Activated effector memory CD4-positive, alpha-beta T cell treated with Interleukin-2 at 50 U/mL for 16 hours (primary cell): ENCODE measurements at places on chromosomes 1 and 21.

DNA sequence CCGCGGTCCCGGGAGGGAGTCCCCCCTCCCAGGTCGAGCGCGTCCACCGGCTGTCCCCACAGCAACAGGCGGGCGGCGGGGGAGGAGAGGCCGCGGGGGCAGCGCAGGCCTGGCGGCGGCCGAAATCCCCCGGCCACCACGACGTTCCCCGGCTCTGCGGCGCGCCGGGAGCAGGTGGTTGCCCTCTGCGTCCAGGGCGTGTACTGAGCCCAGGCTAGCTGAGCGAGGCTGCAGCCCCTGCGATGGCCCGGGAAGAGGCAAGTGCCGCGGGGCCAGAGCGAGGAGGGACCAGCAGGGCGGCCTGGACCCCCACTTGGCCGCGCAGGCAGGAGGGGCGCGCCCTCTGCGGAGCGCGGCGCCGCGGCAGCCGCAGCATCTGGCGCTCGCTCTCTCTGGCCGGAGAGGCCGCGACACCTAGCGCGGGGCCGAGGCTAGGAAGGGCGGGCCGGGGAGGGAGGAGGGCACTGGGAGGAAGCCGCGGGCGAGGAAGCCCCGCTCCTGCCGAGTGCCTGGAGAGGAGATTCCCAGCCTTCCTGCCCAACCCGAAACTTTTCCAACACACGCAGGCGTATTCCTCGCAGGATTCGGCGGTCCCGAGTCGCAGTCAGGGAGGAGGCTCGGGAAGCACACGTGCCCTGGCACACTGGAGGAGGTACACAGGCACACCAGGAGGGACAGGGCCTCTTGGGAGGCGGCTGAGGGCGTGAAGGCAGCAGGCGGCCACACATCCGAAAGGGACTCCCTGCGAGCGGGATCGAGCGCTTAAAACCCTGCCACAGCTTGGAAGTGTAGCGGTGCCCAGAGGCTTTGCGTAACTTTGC lies 4.9 kb upstream of the PROX1 start:
- no peak for DNase-seq

DNA sequence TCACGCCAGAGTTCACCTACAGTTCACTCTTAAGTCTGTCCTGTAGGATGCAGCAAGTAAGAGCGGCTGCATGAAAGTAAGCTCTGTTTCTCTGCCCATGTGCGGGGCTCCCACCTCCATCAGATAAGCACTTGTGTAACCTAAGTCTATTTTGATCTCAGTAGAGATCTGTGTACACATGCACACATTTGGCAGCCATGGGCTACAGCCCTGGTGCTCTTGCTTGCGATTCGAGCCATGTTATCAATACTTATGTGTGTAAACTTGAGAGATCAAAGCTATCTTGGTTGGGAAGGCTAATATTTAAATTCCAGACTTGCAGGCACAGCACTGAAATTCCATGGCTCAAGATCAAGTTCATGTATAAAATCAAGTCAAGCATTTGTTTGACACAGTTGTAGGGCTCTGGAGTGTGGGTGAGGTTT lies 244.7 kb upstream of the FGGY start:
- DNase-seq: no peak

- DNase-seq: no peak
Measured at GRCh38 chr1:178192686-178193085, 98.8 kb downstream of the RASAL2 start.

DNA sequence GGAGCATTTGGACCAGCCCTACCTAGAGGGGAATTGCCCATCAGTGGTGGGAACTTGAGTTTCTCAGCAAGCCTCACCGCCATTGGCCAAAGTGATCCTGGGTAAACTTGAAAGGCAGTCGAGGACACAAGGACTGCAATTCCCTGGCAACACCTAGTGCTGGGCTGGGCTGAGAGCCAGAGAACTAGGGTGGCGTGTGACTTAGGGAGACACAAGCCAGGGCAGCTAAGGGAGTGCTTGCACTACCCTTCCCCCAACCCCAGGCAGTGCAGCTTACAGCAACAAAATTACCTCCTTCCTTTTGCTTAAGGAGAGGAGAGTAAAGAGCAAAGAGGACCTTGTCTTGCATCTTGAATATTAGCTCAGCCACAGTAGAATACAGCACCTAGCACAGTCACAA lies 176.9 kb upstream of the PRMT6 start:
- no peak for DNase-seq

DNA sequence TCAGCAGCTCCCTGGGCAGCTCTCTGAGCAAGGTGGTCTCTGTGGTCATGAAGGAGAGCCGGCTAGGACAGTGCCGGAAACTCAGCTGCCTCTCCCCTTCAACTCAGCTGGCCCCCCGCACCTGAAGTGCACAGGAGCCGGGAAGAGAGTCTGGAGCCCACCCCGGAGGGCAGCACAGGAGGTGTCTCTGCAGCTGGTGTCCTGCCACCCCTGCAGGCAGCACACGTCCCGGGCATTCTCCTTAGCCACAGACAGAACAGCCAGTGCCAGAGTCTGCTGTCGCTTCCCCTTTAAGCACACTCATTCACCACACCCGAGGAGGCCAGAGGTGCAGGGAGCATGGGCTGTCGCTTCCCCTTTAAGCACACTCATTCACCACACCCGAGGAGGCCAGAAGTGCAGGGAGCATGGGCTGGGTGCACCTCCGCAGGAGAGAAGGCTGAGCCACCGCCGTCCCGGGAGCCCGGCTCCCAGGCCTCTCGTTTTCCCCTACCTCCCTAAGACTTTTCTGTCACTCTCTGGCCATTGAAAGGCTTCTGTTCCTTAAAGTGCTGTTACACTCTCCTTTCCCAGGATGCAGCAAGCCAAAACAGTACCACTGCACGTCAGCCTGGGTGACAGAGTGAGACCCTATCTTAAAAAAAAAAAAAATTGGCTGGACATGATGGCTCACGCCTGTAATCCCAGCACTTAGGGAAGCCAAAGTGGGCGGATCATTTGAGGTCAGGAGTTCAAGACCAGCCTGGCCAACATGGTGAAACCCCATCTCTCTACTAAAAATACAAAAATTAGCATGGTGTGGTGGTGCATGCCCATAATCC lies 16.9 kb upstream of the SAMD11 start:
- DNase-seq: no peak

DNA sequence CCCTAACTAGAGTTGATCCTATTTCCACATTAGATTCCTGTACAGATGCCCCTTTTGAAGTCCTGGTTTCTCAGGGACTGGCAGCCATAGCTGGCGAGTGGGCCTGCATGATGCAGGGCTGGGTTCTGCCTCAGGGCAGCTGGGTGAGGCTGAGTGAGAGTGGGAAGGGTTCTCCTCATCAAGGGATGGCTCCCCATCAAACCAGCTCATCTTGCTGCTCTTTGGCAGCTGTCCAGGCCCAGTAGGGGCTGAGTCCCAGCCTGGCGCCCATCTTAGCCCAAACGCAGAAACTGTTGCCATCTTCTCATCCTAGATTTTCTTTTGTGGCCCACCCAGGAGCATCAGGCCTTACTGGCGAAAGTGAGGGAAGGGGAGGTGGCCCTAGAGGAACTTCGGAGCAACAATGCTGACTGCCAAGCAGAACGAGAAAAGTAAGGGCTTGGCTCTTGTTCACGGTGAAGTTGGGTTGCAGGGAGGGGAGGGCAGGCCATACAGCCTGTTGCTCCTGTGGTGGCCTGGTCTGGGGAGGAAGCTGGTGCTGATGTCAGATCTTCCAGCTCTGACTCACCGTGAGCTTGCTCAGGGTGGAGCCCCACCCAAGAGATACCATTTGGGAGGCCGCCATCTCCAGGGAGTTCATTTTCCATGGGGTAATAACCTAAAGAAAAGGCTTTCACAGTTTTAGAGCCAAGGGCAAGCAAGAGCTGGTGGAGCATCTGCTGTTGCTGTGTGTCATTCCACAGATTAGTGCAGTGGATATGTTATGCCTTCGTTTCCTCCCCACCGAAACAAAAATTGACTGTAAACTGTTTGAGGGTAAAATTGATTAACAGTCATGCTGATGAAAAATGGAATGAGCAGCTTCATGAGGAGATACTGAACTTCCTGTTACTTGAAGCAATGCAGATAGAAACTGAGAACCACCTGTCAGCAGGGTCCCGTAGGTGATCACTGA lies 34.7 kb downstream of the TUFT1 start:
- no peak for DNase-seq

- DNase-seq: no peak
Measured at GRCh38 chr1:59485171-59485570, 188.3 kb downstream of the FGGY start.

DNA sequence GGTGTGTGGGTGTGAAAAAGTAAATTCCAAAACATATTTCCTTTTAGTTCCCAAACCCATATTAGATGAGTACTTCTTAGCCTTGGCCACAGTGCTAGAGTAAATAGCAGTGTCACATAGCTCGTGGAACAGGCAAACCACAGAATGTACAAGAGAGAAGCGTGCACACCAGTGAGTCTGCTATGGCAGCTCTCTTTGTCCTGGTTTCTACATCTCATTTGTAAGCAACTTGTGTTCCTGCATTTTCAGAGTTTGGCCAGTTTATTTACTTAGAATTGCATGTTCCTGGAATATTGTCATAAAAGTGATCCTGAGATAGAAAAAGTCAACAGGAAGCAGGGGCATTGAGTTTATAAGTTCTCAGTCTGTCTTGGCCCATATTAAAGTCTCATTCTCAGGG lies 142.1 kb downstream of the DHRS3 start:
- no peak for DNase-seq

- no peak for DNase-seq
Measured at GRCh38 chr1:160374306-160375110, 7.6 kb downstream of the NHLH1 start.

DNA sequence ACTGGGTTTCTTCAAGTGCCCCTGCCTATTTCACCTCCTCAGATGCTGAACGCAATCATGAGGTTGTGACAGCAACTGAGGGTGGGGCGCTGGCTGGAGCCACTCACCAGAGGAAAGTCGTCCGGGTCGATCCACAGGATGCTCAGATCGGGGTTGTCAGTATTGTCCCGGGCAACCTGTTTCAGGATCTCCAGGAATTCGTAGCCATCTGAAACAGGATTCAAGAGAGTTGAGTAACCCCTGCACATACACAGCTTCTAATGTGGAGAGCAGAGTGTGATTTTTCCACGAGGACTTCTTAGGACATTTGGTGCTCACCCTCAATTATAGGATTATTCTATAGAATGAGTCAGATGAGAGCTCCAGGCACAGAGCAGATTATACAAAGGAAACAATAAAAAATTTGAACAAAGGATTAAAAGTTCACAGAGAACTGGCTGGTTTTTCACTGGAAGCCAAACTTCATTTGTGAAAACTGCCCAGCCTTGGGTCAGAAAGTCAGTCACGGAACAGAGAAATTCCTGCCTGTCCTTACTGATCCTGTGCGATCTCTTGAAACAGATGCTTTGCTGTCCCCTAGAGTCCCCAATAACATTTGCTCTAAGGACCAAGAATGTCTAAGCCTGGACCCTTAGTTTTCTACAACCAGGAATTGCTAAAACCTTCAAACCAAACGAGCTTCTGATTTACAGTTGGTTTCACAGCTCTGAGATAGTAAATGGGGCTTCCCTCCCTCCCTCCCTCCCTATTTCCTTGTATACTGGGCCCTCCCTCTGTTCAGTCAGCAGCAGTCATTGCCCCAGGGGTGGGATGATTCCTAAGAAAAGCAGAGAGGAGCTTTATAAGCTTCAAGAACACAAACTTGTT lies 63.2 kb downstream of the CASQ2 start:
- no peak for DNase-seq

DNA sequence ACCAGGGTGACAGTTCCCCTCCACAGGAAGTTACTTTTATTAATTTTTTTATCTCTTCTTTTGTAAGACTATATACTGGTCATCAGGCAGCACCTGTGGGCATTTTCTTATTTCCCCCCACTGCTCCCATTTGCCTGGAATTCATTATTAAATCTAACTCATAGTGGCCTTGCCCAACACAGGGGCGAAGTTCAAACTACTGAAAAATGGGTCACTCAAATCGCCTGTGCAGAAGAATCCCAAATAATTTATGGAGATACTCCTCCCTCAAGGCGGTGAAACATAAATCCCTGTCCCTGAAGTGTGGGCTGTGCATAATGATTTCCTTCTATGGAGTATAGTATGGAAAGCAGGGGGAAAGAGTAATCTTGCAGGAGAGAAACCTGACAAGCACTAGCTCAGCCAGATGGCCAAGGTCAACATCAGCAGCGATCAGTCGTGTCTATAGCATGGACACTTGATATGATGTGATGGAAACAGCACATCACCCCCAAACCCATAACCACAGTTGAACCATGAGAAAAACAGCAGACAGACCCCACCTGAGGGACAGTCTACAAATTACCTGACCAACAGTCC lies 7.9 kb downstream of the CAMK2N1 start:
- DNase-seq: no peak
